Thoracic aorta (tissue), 2 donors: ENCODE measurements at places on chromosomes 6 and 20. TPM values are rescaled to one million over a fixed set of nuclear protein-coding genes. Genes with fewer than 3 reads are reported as not detected.

DNA sequence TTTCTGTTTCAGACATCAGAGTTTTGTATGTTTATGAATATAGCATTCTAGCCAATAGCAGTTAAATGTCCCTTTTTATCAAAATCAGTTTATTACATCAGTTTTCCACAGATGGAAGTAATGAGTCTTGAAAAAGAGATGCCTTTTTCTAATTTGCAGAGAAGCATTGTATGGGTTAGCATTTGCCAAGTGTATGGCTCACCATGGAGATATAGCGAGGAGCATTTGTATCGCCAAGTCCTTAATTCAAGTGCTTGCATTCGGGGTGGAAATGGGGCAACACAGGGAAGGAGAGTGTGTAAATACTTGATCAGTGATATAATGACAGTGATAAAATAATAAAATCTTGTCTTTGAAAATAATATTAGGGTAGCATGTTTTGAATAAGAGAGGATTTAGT, 42.9 kb downstream of the TXLNB start:
- no peak for DNase-seq

DNA sequence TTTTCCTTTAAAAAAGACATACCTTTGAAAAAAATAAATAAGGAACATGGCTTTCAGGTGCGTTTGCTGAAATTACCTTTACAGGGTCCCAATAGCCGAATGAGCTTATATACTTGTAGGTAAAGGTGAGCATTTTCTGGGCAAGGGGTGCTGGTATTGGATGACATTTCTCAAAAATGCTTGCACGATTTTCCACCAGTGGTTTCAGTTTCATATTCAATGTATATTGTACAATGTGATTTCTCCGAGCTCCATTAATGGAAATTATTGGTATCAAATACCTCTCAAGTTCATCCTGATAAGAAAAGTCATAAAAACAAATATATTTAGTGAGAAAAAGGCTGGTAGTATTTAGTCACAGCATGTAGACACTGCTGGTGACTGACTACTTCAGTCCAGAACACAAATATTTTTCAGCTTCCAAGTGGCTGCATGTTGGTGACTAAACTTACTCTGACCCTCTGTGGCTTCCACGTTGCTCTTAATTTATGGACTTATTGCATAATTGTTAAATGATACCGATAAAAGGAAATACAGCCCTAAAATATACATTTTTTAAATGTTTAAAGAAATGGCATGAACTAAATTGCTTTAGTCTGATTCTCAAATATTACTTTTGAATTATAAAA, 32.9 kb upstream of the ZBTB24 start:
- no peak for DNase-seq

Gene LAMA5
- 333 TPM for total RNA-seq

Gene MRAP2
- 104 TPM for total RNA-seq

GRCh38 chr6:22115559-22115958, 181.3 kb downstream of the PRL start:
- DNase-seq: no peak

GRCh38 chr6:11009353-11009752, 34.8 kb downstream of the ELOVL2 start:
- no peak for DNase-seq

DNA sequence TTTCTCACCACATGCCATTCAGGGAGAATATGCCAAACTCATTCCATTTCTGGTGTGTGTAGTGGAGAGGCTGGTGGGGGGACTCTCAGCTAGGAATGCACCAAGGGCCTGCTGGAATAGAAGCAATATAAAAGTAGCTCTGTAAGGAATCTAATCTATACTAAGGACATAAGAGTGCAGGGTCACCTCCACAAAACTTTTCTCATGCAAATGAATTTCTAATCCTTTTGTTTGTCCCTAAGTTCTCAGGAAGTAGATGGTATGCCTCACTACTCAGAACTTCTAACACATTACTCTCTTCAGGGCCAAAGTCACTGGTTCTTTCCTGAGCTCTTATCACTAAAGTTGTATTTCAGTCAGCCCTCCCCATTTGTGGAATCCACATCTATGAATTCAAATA, 427.2 kb downstream of the C6orf118 start:
- DNase-seq: no peak

DNA sequence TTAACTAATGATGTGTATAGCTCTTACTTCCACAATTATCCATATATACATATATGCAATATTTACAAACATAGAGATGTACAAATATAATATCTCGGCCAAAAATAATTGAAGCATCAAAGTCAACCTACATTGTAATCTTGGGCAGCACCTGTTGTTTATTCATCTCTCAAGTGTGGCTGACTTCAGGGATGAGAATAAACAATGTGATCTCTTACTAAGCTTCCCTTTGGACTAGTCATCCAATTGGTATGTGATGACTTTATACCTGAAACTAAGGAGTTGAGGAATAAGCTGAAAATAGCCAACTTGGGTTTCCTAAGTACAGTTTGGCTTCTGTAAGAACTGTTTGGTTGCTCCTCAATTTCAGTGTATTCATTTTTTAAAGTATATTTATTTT, 256.6 kb downstream of the KHDC1L start:
- DNase-seq: no peak

- DNase-seq: no peak
Observed at GRCh38 chr6:50791900-50792508, 26.7 kb upstream of the TFAP2B start.

DNA sequence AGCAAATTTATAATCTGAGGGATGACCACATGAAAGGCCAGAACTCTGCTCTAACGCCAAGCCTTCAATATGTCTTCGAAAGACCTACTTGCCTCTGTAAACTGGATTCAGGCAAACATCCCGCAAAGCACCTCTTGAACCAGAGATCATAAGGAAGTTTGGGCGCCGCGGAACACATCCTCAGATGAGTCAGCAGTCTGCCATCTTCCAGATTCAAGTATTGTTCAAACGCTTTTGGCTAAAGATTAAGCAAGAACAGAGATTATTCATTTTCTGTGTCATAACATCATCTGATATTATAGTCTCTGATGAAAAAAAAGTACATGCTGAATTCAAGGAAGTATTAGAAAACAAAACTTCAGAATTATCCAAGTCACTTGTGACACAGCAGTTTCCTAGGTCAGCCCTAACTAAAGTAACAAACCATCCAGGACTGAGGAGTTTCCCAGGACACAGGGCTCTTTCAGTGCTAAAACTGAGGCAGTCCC, 20.8 kb downstream of the TBC1D7 start:
- no peak for DNase-seq

DNA sequence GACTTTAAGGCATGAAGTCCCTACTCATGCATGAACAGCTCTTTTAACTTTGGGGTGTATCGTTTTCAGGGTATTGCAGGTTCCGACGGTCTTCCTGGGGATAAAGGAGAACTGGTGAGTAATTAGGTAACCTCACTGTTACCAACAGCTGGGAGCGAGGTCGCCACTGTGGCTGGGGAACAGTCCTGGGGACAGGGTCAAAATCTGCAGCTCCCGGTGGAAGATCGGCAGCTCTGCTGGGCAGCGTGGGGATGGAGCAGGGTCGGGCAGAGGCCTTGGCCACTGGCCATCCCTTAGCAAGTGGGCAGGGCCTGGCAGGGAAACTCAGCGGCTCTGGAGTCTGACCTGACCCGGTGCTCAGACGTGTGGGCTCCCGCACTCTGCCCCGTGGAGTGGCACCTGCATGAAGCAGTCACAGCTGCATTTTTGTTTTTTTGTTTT, 16.1 kb downstream of the COL9A3 start:
- DNase-seq: no peak

Gene CLPSL1
- not detected for total RNA-seq

GRCh38 chr6:158005626-158006180, 24.0 kb downstream of the SYNJ2 start:
- DNase-seq: no peak

GRCh38 chr6:74690365-74690764, 515.5 kb downstream of the COL12A1 start:
- no peak for DNase-seq
